ENCODE measurements at places on chromosomes 11 and 22.
A peak's percentile ranks its signal among the peaks of the same experiment; 100 is the strongest.

- no peak for DNase-seq
Measured at GRCh38 chr22:30982512-30982911, 13.4 kb downstream of the TUG1 start.

- DNase-seq, result no peak
Measured at GRCh38 chr22:23773483-23774113, 949 bp downstream of the MMP11 start.

DNA sequence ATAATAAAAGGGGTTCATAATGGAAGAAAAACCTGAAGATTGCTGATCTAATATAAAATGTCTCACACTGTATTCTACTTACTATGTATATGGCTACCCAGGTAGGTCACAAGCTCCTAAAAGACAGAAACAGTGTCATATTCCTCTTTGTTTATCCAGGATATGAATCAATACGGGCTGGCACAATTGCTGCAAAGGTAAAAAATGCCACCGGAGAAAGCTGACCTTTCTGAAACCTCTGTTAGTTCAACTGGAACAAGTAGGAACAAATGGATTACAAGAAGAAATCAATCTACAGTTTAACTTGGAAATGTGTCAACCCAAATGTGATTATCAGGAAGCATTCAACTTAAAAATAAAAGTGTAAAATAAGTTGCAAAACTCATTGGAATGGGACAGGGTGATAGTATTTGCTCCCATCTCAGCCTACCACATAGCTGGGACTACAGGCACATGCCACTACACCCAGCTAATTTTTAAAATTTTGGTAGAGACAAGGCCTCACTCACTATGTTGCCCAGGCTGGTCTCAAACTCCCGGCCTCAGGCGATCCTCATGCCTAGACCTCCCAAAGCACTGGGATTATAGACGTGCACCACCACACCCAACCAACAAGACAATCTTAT lies 27.6 kb downstream of the SLC35F2 start:
- DNase-seq, result no peak

GRCh38 chr11:134836561-134836960 lies 424.5 kb upstream of the B3GAT1 start:
- DNase-seq, result no peak

GRCh38 chr11:86245369-86246292 lies 1.1 kb downstream of the EED start:
- DNase-seq, result peak; percentile 74

DNA sequence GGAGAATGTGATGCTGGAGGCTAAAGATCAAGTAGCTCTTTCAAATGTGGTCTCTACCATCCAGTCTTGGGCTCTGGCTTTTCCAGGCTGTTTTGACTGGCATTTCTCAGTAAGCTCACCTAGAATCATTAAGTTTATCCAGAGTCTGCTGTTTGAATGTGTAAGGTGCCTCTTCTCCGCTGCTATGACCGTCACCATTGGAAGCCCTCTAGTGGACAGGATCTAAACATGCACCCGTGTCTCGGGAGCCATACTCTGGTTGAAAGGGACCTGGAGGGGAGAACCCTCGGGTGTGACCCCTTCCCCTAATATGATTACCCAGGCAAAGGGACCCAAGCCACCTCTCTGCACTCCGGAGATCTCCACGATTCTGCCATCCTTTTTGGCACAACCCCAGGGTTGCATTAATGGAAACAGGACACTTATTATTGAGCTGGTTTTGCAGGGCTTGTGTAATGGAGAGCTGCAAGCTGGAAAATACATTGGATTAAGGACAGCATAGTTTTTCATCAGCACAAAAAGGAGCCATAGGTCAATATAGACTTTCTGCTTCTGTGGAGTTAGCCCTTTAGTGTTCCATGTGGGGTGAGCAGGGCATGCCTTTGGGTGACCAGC lies 191.0 kb upstream of the LARGE1 start:
- no peak for DNase-seq

GRCh38 chr11:102513869-102514268 lies 16.7 kb downstream of the MMP7 start:
- no peak for DNase-seq

GRCh38 chr22:49760280-49760629 lies 67.4 kb downstream of the BRD1 start:
- DNase-seq, result peak; percentile 48

DNA sequence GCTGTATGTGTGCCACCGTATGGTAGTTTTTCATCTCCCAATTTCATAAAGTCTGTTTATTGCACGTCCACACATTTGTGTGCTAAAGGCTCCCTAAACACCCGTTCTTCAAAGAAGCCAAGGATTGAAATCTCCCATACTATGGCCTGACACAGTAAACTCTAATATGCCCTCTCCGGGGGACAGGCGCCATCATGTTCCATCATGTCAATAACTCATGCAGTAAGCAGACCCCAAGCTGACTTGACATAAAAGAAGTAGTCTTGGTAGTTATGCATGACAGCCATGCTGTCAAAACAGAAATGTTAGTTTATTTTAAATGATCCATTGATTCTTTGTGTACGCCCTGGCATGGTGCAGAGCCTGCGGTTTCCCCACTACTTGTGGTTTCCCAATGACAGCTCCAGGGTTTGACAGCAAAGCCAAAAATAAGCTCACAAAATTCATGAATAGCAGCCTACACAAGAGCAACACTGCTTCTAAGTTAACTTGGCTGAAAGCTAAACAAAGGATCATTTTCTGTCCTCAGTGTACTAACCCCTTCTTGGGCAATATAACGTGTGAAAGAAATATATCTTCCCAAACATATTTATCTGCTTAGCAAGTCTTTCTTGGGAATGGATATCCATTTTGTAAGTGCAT lies 56.5 kb upstream of the CABP7 start:
- DNase-seq, result no peak

GRCh38 chr11:44067266-44067665 lies 1.2 kb downstream of the ACCS start:
- no peak for DNase-seq

GRCh38 chr11:97454988-97455387 lies 1065.2 kb downstream of the JRKL start:
- DNase-seq, result no peak

DNA sequence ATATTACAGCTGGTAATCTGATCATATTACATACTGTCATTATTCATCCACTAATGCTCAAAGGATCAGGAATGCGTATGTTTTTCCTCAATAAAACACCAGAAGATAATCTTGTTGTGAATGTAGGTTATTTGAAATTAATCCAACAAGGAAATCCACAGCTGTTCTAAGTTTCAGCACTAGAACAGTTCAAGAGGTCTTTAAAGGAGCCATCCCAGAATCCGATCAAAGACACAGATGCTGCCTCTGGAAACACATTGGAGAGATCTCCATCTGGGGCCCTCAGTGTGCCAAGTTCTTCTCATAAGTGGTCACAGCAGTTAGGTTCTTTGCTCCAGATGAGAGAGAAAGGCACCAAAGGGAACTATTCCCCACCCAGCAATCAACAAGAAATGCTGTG lies 1955.1 kb upstream of the RAG2 start:
- no peak for DNase-seq

- no peak for DNase-seq
Measured at GRCh38 chr22:22408731-22409696, 99.5 kb downstream of the ZNF280B start.

DNA sequence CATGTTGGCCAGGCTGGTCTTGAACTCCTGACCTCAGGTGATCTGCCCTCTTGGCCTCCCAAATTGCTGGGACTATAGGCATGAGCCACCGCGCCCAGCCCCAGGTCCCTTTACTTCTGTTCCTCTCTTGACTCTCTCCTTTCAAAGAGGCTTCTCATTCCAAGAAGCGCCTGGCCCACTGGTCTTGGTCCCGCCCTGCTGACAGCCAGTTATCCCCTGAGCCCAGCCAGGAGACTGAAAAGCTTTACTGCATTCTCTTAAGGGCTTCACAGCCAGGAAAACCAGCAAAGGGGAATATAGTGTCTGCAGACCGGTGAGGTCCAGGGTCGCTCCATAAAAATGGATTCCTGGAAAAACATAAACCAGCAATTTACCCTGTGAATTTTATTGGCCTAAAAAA lies 68.3 kb downstream of the NFAM1 start:
- DNase-seq, result no peak

GRCh38 chr11:86101941-86102407 lies 33.1 kb upstream of the PICALM start:
- no peak for DNase-seq

- DNase-seq, result no peak
Measured at GRCh38 chr22:33848251-33848650, 72.0 kb downstream of the LARGE1 start.

- no peak for DNase-seq
Measured at GRCh38 chr11:32366666-32367065, 68.7 kb downstream of the WT1 start.

DNA sequence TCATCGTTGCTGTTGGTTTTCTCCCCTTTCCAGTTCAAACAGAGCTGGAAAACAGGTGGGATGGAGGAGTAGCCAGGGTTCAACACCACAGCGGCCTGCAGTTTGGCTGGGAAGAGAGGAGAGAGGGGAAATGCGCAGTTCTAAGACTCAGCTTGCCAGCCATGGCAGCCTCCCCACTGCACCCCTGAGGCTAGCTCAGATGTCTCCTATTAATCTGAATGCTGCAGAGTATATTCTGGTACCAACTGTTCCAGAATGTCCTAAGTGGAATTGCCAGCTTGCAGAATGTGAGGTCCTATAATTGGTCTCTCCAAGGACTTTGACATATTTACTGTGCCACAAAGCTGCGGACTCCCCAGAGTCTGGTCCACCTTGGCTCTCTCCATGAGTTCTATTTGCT lies 32.0 kb downstream of the NEFH start:
- no peak for DNase-seq

- DNase-seq, result peak; percentile 95
Measured at GRCh38 chr11:47373876-47374719, 4.2 kb downstream of the SPI1 start.

GRCh38 chr11:30488304-30488998 lies 97.7 kb downstream of the MPPED2 start:
- no peak for DNase-seq

GRCh38 chr22:18075720-18076497 lies 1.9 kb upstream of the PEX26 start:
- peak; percentile 70 for DNase-seq

DNA sequence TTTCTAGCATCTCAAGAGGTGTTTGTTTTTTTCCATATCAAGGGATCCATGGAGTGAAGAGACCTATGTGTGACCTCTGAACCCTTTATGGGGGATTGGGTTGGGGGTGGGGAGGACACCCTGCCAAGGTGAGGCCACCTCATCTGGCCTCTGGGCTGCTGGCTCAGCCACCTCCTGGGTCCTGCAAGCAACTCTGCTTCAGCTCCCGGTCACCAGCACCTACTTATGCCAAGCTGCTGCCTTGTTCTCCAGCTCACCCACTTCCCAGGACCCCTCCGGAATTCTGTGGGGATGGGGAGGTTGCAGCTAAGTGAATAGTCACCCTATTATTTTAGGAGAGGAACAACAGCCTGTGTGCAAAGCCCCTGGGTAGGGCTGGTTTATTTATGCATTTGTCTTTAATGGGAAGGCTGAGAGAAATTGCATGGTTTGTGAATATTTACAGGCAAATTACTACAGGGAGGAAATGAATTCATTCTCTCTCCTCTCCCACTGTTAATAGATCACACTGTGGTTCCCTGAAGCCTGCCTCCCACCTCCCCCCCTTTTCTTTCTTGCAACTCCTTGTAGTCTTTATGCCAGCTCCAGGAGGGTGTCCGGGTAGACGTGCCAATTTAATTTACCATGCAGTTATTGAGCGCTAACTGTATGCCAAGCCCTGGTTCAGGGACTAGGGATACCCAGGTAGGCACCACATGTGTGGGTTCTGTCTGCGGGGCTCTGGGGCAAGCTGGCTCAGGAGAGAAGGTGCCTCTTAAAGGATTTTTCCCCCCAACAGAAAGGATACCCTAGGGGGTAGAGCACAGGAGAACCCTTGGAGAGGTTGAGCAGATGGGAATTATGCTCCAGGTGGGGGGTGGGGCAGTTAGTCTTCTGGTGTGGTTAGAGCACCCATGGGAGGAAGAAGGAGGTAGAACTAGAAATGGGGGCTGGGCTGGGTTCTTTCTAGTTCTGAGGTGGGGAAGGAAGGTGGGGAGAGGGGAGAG lies 50.7 kb downstream of the TSPAN18 start:
- DNase-seq, result no peak

- DNase-seq, result no peak
Measured at GRCh38 chr11:122707901-122708300, 52.4 kb downstream of the UBASH3B start.

DNA sequence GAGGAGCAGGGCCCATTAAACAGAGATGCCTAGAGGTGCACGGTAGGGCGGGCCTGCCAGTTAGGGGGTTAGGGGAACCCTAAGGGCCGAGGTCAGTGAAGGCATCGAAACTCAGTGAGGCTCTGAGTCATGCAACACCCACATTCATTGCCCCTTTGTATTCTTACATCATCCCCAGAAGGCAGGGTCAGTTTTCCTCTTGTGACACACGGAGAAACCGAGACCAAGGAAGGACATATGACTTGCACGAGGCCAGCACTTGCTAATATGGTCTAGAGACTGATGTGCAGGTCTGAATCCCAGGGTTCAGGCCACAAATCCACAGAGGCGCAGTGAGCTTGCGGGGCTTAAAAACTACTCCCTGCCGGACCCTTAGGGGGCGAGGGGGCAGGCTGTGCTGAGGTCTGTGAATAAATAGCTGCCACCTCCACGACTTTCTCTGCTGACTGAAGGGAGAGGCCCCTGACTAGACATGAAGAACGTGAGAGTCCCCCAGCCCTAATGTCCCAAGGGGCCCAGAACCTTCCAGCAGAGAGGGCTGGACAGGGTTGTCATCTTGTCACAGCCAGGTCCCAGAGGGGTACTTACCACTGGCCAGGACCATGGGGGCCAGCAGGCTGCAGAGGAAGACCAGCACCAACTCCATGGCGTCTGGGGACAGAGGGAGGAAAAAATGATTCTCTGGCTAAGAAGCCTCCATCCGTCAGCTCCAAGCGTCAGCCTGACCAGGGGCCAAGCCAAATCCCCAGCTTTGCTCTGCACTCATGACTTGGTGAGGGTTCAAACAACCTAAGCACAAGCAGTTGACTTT lies 17.8 kb upstream of the FXYD2 start:
- DNase-seq, result peak; percentile 25

DNA sequence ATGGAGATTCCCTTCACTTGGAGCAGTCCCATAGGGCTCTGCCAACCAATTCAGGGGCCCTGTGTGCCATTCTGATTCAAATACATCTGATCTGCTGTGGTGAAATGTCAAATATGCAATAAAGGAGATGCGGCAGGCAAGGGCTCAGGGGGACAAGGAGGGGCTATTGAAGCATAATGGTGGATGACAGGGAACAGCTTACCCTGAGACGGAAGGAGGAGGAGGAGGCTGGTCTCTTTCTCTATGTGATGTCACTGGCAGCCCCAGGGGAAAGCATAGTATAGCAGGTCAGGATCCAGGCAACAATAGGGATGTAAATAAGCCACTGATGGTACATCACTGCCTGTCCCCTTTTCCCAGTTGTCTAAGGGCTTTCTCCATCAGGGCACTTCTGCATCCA lies 350.9 kb upstream of the SYN3 start:
- DNase-seq, result no peak

DNA sequence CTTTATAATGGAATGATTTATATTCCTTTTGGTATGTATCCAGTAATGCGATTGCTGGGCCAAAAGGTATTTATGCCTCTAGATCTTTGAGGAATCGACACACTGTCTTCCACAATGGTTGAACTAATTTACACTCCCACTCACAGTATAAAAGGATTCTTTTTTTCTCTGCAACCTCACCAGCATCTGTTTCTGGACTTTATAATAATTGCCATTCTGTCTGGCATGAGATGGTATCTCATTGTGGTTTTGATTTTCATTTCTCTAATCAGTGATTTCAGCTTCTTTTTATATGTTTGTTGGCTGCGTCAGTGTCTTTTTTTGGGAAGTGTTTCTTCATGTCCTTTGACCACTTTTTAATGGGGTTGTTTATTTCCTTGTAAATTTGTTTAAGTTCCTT lies 679.3 kb downstream of the JRKL start:
- no peak for DNase-seq

GRCh38 chr11:128786507-128786906 lies 80.6 kb downstream of the KCNJ1 start:
- DNase-seq, result no peak
